Stimulated activated CD4-positive, alpha-beta T cell treated with anti-CD3 and anti-CD28 coated beads, Interleukin-12 subunit alpha, Interleukin-12 subunit beta, amount 100 ng/mL, for 48 hours (primary cell): ENCODE measurements at places on chromosomes 12 and 14.

DNA sequence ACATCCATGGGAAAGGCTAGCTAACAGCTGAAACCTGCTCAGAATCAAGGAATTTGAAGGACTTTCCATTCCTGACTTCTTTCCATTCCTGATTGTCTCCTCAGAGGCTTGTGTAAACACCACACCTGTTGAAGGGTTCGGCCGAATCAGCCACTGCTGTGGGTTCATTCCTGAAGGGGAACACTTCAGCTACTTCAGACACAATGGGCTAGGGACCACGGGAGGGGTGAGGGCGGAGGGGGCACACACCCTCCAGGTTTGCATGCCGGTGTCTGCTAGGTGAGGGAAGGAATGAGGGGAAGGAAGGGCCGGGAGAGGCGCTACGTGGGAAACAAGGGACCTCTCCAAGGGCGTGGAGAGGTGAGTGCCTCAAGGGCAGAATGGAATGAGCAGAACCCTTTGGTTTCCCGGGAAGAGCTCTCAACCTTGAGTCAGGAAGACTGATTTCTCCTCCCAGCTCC is 1.3 kb downstream of the GPRC5A start:
- no peak for DNase-seq

DNA sequence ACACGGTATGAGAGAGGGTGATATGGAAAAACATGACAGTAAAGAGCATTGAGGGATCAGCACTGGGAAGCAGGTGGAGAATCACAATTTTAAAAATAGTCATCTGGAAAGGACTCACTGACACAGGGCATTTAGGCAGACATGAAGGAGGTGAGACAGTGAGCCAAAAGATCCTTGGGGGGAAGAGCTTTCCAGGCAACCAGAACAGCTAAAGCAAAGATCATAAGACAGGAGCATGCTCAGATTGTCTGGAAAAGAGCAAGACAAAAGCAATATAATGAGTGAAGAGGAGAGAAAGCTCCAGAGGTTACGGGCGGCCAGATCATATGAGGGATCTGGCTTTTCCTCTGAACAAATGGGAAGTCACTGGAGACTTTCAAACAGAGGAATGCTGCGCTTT is 63.9 kb downstream of the DENND5B start:
- no peak for DNase-seq

GRCh38 chr14:104827177-104828055 is 26.5 kb downstream of the ZBTB42 start:
- peak; percentile 30 for DNase-seq

GRCh38 chr12:76588881-76589565 is 29.5 kb upstream of the OSBPL8 start:
- DNase-seq = no peak

DNA sequence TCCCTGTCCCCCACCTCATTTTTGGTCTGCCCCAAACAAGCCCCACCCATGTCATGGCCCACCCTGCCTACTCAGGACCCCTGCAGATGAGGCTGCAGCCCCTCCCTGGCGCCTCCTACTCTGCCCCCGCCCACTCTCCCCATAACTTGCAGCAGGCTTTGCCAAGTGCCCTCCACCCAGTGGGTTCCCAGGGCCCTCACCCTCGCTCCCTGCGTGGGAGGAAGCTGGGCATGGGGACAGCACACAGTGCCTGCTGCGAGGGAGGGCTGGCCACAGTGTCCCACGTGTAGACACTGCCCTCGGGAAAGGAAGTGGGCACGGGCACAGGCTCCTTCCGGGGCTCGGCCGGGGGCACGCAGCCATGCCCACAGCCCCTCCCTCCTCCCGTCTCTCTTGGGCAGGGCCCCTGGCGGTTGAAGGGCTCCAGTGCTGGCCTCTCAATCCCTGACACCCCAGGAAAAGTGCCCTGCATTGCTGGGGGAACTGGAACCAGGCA is 9.4 kb downstream of the AKT1 start:
- DNase-seq = no peak

DNA sequence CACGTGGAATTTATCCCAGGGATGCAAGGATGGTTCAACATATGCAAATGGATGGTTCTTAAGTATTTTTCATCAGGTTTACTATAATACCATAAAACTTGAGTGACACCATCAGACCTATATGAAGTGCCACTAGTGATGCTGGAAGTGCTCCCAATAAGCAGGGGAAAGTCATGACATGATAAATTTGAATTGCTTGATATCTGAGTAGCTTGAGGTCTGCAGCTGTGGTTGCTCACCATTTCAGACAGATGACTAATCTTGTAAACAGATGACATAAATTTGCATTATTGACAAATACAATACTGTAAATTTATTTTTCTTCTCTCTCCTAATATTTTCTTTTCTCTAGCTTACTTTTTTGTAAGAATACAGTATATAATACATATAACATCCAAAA is 13.7 kb upstream of the PRPF39 start:
- no peak for DNase-seq

DNA sequence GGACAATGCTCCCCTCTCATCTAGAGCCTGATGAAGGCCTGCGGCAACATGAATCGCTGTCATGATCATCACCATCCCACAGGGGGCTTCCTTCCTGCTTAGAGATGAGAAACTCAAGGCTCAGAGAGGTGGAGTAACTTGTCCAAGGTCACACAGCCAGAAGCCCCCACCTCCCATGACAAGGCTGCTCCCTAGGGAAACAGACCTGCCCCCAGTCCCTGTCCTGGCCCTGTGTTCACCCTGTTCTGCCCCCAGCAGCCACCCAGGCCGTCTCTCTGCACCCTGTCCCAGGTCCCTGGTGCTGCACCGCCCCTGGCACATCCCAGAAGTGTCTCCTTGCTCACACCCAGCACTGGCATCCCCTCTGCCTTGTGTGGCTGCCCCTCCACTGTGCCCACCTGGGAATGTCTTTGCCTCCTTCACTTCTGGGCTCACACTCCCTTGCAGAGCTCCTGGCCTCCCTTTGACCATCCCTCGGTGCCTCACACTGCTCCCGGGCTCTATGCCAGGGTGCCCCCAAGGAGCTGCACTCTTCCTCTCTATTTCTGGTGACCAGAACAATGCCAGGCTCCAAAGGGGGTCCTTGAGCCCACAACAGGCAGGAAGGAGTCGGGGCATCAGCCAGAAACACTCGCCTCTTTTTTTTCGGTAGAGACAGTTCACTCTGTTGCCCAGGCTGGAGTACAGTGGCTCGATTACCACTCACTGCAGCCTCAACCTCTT is 70.5 kb downstream of the BCL11B start:
- DNase-seq = no peak

DNA sequence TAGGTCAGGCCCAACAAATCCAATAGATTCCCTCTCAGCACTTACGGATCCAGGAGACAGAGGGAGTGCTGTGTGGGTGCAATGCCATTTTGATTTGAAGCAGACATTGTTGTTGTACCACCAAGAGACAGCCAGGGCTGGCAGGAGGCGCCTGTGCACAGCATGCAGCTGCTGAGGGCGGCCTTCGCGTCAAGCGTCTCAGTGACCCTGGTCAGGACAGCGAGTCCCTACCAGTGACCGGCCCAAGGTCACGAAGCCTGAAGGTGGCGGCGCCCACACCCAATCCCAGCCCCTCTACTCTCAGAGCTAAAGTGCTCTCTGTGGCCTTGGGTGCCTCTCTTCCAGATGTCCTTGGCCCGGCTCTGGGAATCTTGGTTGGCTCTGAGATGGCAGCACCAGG is 40.5 kb downstream of the PRMT8 start:
- no peak for DNase-seq

DNA sequence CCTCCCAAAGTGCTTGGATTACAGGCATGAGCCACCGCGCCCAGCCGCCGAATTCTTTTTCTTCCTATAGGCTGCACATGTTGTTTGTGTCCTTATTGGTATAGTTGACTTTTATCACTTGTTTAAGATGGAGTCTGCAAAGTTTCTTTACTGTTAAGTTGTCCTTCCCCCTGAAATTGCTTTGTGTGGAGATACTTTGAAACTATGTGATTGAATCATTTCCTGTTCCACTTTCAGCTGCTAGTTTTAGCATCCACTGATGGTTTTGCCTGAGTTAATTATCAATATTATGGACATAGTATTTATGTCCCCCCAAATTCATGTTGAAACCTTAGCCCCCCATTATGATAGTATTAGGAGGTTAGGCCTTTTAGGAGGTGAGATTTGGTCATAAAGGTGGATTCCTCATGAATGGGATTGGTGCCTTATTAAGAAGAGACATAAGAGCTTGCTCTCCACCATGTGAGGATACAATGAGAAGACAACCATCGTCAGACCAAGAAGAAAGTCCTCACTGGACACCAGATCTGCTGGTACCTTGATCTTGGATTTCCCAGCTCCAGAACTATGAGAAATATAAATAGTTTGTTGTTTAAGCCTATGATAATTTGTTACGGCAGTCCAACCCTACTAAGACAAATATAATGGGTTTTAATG is 34.9 kb downstream of the PPHLN1 start:
- no peak for DNase-seq

DNA sequence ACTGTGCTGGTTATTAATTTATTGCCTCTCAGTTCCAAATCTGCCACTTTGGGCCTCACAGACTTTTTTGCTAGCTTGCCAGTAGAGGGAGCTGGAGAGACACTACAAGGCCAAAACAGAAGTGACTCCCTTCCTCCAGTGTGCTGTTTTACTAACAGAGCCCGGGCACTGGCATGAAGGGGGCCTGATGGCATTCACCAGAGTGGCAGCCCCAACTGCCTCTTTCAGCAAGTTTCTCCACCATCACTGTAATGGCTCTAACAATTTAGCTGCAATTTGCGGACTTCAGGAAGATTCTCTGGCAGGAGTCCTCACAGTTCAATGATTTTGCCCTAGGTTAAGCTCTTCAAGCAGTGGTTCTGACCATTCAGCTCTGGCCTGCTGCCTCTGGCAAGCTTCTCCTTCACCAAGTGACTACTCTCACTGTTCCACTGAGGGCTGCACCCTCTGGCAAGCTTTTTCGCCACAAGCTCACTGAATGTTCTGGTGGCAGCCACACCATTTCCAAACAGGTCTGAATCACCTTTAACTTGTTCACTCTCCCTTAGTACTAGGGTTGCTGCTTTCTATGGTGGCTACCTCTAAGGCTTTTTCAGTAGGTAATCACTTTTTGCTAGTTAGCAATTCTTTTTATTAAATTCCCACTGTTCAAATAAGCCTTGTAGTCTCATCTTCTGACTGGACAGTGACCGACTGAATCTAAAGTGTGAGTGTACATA is 104.9 kb downstream of the ZC3H14 start:
- DNase-seq = peak; percentile 7

DNA sequence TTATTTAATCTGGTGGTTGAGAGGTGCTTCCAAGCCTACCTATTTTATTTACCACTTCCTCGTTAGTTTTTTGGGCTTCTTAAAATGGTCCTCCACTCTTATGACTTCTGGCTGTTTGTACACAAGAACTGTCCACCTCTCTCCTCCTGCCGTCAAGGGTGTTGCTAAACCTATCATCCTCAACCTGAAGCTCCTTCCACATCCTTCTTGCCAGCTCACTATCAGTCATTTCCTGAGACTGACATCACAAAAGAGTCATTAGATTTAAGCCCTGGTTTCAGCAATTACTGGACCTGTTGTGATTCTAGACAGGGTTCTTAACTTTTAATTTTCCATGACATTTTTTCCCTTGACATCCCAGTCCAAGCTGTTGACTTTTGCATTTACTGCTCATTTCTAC is 91.9 kb downstream of the BICD1 start:
- no peak for DNase-seq

DNA sequence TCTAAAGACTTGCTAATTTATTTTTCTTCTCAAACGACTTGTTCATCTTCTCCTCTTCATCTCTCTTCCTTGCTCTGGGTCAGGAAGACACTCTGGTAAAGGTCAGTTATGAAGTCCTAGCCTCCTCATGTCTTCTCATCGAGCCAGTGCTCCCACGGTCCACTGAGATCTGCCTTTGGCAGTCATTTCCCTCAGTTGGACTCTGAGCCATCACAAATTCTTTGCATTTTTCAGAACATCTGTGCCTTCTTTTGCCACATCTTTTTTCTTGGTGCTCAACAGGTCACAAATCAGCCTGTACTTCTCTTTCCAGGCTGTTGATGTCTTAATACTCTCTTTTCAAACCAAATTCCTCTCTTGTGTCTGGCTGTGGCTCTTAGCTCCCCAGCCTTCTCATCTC is 49.7 kb downstream of the IGF1 start:
- DNase-seq = no peak

DNA sequence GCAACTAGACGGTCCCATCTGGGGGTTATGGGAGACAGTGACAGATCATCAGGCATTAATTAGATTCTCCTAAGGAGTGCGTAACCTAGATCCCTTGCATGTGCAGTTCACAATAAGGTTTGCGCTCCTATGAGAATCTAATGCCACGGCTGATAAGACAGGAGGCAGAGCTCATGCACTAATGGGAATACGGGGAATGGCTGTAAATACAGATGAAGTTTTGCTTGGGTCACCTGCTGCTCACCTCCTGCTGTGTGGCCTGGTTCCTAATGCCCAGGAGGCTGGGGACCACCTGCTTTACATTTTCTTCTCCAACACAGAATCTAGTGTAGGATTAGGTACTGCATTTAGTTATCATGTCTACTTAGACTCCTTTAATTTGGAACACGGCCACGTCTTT is 49.7 kb upstream of the SAV1 start:
- DNase-seq = no peak

- no peak for DNase-seq
Measured at GRCh38 chr14:99687284-99688209, 3.4 kb downstream of the CYP46A1 start.

DNA sequence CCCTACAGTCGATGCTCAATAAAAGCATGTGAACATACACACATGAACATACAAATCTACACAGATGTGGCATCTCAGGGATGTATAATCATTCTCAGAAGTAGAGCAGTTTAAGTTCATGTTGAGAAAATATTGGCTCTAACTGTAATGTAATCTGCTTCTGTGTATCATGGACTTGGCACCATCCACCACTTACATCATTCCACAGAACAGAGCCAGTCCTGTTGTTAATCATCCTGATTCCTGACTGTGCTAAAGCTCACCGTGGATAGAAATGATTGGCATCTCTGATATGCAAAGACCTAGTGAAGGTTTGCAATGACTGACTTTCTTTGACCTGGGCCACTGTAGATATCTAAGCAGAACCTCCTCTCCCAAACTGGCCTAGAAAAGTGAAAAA is 1141.3 kb downstream of the BCL11B start:
- DNase-seq = no peak

- no peak for DNase-seq
Measured at GRCh38 chr14:20626274-20626673, 15.2 kb downstream of the OR6S1 start.

GRCh38 chr14:22540811-22541360 is 48.1 kb downstream of the DAD1 start:
- no peak for DNase-seq
